Smooth muscle cell of the pulmonary artery (primary cell): ENCODE measurements at places on chromosomes 12 and 14. TPM values are rescaled to one million over a fixed set of nuclear protein-coding genes. Genes with fewer than 3 reads are reported as not detected.

The OTOGL gene
- 0.07 and 0.39 TPM in 2 replicates for total RNA-seq

The RFX4 gene
- not detected in 2 replicates for total RNA-seq

The TSPAN19 gene
- total RNA-seq: not detected in 2 replicates

The PRMT5 gene
- total RNA-seq: 47.2 and 51.7 TPM in 2 replicates

The EID3 gene
- 8.9 and 14.2 TPM in 2 replicates for total RNA-seq

The ANO2 gene
- total RNA-seq: 0.07 TPM in 1 of 2 replicates, not detected in the other

The NOXRED1 gene
- 0.33 and 0.40 TPM in 2 replicates for total RNA-seq

The NTS gene
- 0.39 and 51.1 TPM in 2 replicates for total RNA-seq
